ENCODE measurements at places on chromosomes 6 and 20.

DNA sequence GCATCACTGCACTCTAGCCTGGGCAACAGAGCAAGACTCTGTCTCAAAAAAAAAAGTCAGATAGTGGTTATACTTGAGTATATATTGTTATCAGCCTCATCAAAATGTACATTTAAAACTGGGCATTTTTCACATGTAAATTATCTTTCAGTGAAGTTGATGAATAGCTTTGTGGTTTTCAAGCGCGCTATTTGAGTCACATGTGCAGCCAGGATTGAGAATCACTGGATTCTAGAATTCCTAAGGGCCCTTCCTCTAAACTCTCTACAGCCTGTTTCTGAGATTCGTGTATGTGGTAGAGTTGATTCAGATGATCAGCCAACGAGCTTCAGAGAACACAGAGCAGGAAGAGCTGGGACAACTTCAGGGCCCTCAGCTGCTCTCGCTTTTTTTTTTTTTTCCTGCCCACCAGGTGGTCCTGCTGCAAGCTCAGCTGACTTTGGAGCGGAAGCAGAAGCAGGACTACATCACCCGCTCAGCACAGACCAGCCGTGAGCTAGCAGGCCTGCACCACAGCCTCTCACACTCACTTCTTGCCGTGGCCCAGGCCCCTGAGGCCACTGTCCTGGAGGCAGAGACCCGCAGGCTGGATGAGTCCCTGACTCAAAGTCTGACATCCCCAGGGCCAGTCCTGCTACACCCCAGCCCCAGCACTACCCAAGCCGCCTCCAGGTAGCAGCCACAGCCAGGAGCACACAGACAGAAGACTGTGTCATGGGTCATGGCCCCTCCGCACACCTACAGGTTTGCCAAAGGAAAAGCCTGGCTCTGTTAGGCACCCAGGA, 18.3 kb downstream of the C20orf173 start:
- no peak for DNase-seq

DNA sequence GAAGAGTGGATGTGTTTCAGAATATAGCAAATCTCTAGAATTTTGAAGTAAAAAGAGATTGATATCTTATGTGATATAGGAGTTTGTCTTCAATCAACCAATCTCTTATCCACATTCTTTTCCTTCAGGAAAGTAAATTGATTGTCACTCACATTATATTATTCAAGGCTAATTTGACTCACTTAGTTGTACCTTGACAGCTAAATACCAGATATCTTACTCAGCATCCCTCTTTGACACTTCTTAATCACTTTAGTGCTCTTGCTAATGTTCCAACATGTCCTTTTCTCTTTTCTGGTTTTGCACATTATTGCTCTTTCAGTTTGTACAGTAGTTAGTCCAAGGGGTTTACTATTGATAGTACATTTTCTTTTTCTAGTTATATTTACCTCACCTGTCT, 286.9 kb upstream of the PTCHD4 start:
- no peak for DNase-seq

GRCh38 chr20:44594730-44595129, 12.4 kb downstream of the PKIG start:
- no peak for DNase-seq

GRCh38 chr6:134911547-134911946, 38.4 kb downstream of the ALDH8A1 start:
- no peak for DNase-seq

DNA sequence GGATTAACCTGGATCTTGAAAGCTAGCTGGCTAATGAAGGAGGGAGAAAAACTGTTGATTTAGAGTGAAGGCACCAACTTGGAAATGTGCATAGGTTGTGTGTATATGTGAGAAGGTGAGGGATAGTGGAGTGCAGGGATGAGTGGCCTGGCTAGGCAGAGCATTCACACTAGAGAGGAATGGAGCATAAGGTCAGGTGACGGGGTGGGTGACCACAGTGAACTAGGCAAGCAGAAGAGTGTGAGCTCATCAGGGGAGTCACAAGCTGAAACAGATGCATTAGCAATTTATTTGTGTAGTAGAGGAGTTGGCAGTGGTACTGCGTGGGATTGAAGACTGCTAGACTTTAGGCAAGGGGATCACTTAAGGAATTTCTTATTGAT, 10.5 kb downstream of the ANKRD66 start:
- DNase-seq = no peak

- no peak for DNase-seq
Measured at GRCh38 chr20:51376111-51376510, 166.4 kb downstream of the NFATC2 start.

GRCh38 chr6:6690144-6690483, 101.6 kb downstream of the LY86 start:
- no peak for DNase-seq

GRCh38 chr6:108277295-108277694, 16.5 kb upstream of the SNX3 start:
- DNase-seq = no peak

DNA sequence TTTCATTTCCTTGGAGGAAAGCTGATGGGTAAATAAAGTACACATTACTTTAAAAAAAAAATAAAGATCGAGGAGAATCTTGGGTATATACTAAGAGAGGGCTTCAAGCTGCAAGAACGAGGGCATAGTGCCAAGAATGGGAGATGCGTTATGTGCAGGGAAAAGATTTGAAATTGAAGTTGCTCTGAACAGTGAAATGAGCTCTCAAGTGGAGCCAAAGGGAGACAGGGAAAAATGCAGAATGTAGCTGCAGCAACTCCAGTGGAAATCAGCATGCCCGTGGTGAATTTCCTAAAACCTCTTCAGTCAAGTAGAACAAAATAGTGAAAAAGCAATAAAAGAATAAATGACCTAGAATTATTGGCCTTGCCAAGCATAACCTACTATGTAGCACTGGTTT, 11.4 kb upstream of the COL9A1 start:
- DNase-seq = no peak

GRCh38 chr6:157188213-157188612, 135.1 kb downstream of the TMEM242 start:
- DNase-seq = no peak

- no peak for DNase-seq
Measured at GRCh38 chr20:58294497-58295455, 14.7 kb upstream of the RAB22A start.
